ENCODE measurements at places on chromosomes 2 and 18.
A peak's percentile ranks its signal among the peaks of the same experiment; 100 is the strongest.

DNA sequence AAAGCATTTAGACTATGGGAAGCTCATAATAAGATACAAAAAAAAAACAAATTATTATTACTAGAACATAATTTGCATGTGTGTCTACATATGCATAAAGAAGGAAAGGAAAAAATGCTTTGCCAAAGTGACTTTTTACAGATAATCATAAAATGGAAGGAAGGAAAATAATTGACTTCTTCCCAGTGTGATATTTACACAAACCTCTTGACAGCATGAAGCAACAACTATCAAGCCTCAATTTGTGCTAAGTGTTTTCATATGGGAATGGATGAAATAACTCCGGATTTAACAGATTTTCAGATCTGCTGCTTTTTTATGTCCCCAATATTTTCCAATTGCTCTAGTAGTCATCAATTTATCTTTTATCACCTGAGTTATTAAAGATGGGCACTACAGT lies 275.9 kb upstream of the REG3G start:
- no peak for DNase-seq

- DNase-seq, result no peak
Measured at GRCh38 chr2:53455094-53455493, 312.5 kb upstream of the CHAC2 start.

DNA sequence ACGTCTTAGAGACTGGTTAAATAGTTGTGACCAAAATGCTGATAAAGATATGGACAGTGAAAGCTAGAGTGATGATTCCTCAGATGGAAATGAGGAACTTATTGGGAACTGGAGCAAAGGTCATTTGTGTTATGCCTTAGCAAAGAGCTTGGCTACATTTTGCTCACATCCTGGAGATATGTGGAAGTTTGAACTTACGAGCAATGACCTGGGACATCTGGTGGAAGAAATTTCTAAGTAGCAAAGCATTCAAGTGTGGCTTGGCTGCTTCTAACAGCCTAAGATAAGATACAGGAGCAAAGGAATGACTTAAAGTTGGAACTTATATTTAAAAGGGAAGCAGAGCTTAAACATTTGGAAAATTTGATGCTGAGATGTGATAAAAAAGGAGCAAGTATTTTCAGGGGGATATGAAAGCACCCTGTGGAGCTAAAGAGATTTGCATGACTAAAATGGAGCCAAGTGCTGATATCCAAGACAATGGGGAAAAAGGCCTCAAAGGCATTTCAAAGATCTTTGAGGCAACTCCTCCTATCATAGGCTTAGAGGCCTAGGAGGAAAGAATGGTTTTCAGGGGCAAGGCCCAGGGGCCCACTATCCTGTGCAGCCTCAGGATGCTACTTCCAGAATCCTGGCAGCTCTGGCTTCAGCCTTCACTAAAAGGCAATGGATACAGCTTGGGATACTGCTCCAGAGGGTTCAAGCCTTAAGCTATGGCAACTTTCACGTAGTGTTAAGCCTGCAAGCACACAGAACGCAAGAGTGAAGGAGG lies 124.1 kb upstream of the KLHL14 start:
- no peak for DNase-seq

- no peak for DNase-seq
Measured at GRCh38 chr18:50030146-50030545, 164.8 kb downstream of the MYO5B start.

DNA sequence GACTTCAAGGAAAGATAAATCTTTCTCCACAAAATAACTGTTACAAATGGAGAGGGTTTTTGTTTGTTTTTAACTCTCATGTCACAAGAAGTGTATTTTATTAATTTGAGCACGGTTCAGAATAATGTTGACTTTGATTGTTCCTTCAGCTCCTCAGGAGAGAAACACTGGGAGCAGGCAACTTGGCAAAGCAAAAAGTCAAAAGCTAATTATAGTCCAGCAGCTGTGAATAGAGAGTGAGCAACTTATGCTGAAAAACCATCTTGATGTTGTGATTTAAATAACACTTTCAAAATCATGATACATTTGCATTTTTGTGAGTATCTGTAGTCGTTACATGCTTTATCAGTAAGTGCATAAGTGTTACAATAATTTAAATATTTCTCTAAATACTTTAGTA lies 37.5 kb upstream of the TTN start:
- DNase-seq, result no peak

DNA sequence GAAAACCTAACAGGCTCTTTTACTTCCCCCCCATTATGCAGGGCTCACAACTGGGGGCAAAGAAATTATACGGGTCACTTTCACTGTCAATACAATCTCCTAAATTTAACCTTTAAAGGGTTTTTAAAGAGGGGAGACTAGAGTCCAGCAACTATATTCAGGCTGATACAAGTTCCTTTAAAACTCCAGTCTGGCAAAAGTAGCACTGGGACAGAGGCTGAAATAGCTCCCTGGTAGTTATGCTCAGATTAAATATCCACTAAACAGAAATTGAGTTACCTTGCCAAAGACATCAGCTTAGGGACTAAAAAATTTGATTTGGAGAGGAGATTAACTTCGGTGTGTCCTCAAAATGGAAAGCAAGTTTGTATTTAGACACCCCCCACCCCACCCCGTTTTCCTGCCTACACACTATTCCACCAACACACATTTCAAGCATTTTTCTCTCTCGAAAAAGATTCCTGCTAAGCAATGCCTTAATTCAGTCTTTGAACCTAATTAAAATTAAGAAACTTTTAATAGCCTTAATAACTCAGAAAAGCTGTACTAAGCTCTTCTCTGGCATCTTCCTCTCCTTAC lies 127.2 kb downstream of the OSBPL1A start:
- DNase-seq, result no peak

DNA sequence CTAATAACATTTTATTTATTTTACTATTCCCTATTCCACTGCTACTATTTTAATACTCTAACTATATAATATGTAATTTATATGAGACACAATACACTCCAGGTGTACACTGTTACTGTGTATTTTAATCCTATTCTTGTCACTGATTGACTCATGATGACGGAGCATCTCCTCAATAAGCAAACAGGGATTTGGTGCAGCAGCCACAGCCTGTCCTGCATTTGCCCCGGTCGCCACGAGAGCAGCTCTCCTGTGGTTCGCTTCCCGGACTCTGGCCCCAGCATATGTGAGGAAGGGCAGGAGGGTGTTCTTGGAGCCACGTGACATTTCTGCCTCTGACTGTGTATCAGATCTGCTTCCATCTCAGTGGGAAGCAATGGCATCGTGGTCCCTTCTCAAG lies 74.1 kb upstream of the PXDN start:
- DNase-seq, result no peak

GRCh38 chr2:64311948-64312621 lies 141.9 kb upstream of the LGALSL start:
- DNase-seq, result no peak

DNA sequence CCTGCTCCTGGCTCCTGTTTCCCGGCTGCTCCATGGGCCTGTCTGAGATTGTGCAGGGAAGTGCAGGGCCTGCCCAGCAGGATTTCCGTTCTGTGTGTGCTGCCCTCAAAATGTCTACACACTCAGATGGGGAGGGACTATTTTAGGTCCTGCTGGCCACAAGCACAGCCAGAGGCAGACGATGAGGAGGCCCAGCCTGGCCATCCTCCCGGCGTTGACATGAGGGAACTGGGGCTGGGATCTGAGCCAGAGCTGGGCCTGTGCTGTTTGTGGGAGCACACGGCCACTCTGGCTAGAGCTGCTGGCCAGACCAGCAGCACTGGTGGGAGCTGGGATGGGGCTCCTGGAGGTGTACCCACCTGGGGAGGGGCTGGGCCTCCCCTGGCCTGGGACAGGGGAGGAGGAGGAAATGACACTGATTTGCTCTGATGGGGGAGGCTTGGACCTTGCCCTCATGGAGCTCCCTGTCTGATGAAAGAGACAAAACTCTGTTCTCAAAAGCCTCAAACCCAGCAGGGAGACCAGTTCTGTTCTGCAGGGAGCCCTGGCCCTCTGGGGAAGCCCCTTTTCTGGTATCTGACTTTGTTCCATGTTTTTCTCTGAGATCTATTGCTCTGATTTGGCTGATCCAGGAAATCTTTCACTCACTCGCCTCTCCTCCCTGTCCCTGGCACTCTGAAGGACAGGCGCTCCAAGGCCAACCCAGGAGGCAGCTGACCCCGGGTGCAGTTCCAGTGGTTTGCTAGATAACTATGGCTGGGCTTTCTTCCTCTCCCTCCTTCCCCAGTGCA lies 161.8 kb downstream of the DYSF start:
- no peak for DNase-seq

DNA sequence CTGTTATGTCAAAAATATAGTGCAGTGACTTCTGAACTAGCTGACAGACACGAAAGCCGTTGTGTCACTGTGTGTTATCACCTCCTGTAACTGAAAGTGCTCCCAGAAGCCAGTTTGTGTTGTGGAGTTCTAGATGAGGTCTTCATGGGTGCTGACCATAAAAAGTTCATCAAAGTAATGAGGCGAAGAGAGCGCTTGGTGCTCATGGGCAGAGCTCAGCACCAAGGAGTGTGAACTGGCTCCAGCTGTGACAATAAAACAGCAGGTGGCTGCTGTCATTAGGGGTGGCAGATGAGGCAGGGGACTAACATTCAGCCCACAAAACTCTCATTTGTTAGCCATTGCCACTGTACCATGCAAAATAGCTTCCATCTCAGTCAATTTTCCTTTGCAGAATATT lies 151.1 kb downstream of the ZNF407 start:
- DNase-seq, result no peak

DNA sequence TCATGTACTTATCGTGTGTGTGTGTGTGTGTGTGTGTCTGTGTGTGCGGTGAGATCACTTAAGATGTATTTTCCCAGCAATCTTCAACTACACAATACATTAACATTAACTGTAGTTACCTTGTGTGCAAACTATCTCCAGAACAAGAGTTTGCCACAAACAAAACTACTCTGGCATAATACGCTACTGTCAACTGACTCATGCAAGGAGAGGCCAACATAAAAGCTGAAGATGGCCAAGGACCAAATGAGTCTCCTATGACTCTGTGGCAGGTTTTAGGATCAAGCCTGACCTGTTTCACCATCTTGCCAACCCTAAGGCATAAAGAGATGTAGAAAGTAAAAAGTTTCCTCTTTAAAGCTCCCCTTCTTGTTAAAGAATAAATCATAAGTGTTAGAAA lies 20.1 kb downstream of the CYB5A start:
- DNase-seq, result no peak

DNA sequence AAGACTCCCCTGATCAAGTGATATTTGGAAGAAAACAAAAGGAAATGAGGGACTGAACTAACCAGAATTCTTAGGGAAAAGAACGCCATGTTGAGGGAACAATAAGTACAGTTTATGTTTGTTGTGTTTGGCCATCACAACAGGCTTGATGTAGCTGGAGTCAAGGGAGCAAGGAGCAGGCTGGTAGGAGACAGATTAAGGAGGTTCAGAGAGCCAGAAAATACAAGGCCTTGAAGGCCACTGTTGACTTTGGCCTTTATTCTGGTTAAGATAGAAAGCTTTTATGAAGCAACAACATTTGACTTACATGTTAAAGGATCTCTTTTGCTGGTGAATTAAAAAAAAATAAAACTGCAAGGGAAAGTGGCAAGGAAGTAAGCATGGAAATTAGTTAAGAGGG lies 754.1 kb upstream of the SLC8A1 start:
- no peak for DNase-seq

GRCh38 chr18:76410660-76411417 lies 84.2 kb downstream of the ZNF516 start:
- peak; percentile 52 for DNase-seq

GRCh38 chr2:23387221-23387550 lies 2.2 kb downstream of the KLHL29 start:
- no peak for DNase-seq

DNA sequence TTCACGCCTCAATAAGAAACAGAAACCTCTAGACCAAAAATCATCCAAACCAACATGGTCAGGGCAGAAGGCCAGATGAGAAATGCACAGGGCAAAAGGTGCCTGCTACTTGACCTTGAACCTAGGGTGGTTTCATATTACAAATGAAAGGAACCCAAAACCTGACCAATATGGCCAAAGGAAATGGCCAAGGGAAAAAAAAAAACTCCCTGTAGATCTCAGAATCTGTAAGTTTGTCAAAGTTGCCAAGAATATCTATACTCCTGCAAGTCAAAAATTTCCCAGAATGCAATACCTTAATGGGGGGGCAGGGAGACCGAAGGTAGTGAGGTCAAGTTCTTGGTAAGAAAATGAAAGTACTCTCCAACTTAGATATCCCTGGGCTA lies 47.2 kb downstream of the HIBCH start:
- DNase-seq, result no peak

DNA sequence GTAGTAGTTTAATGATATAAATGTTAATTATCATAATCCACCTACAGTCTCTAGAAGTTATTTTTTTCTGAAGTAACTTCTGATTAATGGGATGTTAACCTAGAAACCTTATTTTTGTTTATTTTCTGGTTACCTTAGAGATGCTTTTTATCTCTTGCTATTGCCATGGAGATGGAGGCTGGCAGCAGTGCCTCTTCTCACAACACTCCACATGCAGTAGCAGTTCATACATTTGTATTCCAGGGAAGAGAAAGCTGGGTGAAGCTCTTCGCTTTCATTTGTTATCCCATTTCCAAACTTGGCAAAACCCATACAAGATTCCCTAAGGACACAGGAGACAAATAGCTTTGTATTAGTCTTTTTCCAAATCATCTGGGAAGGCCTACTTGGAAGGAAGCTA lies 1794.1 kb upstream of the LRRTM1 start:
- DNase-seq, result no peak

GRCh38 chr2:232325324-232326273 lies 53.0 kb upstream of the ALPP start:
- DNase-seq, result peak; percentile 64

DNA sequence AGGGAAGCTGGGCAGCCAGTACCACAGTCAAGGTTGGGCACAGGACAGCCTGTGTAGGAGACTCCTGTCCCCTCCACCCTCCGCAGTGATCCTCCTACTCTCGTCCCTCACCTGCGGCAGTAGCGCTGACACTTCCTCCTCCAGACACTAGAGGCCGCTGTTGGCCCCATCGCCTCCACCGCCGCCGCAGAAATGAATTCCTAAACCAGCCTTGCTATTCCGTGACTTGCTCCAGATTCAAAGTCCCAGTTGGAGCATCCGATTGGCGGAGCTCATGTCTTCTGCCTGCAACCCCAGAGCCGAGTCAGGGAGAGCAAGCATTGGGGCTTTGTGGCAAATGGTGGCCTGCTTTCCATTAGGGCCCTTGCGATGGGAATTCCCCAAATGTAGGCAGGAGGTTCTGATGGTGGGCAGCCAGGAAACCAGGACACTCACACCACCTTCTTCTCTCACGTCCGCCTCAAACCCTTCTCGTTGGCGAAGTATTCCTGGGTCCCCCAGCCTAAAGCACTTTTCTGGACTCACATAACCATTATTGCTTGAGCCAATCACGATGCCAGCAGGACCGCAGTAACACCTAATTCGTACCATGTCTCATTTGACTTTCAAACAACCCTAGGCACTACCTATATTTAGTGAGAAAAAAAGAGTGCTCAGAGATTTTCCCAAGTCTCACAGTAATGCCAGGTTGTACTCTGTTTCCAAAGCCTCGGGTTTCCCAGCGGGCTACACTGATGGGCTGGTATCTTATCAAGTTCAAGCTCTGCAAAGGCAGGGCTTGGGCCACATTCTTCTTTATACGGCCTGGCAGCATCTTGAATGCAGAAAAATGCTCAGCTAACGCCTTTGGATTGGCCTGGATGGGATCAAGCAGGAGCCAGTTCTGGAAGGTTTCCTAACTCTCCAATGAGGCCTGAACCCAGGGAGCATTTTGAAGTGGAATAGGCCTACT lies 1.2 kb upstream of the DNAJB2 start:
- DNase-seq, result peak; percentile 83

Measured in activated CD4-positive, alpha-beta T cell treated with anti-CD3 and anti-CD28 coated beads, Interleukin-2, Interleukin-6, amounts not matched to agents 100 ng/mL and 50 ng/mL, durations not matched to agents 16 hours and 8 hours (primary cell).